DMS79 (cell line): ENCODE measurements at places on chromosomes 4 and X.

GRCh38 chr4:8250227-8250626 is 19.3 kb upstream of the HTRA3 start:
- DNase-seq, result no peak

- no peak for DNase-seq
These were observed 11.5 kb downstream of the PRPS2 start for GRCh38 chrX:12802741-12803140.

DNA sequence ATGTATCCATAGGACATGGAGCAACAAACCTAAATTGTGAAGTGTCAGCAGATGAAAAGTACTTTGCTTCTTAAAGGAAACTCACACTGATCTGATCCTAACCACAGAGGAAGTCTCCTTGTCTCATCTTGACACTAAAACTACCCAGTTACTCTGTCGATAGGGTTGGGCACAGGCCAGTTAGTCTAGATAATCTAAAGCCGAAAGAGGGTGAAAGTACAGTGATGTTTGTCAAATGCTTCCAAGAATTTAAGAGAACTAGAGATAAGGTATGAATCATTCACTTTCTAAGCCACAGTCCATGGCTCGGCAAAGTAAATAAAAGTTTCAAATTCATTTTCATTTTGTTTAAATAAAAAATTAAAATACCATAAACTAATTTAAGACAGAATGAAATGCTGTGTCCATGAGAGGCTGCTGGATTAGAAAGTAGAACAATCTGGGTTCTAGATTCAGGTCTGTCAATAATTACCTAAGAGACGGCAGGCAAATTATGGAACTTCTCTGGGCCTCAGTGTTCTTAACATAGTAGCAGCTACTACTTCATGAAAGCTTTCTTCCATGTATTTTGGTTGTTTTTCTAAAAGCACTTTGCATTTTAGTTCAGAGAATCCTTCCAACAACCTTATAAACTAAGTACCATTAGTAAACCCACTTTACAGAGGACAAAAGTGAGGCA is 176.7 kb downstream of the LDB2 start:
- DNase-seq, result no peak

GRCh38 chr4:149164282-149164681 is 651.4 kb downstream of the IQCM start:
- DNase-seq, result no peak

GRCh38 chrX:11944501-11944900 is 186.5 kb downstream of the MSL3 start:
- DNase-seq, result no peak

GRCh38 chrX:73390628-73391567 is 56.0 kb upstream of the CDX4 start:
- DNase-seq, result no peak

DNA sequence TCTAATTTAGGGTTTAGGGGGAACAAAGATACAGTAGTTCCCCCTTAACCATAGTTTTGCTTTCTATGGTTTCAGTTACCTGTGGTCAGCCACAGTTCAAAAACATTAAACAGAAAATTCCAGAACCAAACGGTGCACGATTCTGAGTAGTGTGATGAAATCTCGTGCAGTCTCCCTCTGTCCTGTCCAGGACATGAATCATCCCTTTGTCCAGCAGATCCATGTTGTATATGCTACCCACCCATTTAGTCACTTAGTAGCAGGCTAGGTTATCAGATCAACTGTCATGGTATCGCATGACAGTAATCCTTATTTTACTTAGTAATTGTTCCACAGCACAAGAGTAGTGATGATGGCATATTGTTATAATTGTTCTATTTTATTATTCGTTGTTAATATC is 556.1 kb downstream of the IL1RAPL1 start:
- DNase-seq, result no peak

GRCh38 chr4:158133551-158133950 is 39.3 kb downstream of the GASK1B start:
- DNase-seq, result no peak

- no peak for DNase-seq
These were observed 200.4 kb downstream of the DACH2 start for GRCh38 chrX:86348669-86349068.

GRCh38 chr4:1171311-1172227 is 814 bp downstream of the SPON2 start:
- no peak for DNase-seq
